ENCODE measurements at places on chromosomes 5 and 9. TPM values are rescaled to one million over a fixed set of nuclear protein-coding genes. Genes with fewer than 3 reads are reported as not detected.

TMOD1 gene
- total RNA-seq = 118 TPM

FAXDC2 gene
- 22.1 TPM for total RNA-seq

SPEF2 gene
- total RNA-seq = 2.0 TPM

OXCT1 gene
- total RNA-seq = 32.8 TPM

IFNB1 gene
- total RNA-seq = not detected

FIBCD1 gene
- total RNA-seq = 4.6 TPM

BTNL3 gene
- total RNA-seq = not detected

FOXD4L4 gene
- not detected for total RNA-seq

NREP gene
- total RNA-seq = 22.9 TPM

- H3K27me3 ChIP-seq = no peaks in the 10 kb centered on the region
- DNase-seq = no peak
- no peaks in the 10 kb centered on the region for H3K36me3 ChIP-seq
- H3K4me1 ChIP-seq = no peaks in the 10 kb centered on the region
Measured at GRCh38 chr5:154166901-154167791, 23.4 kb upstream of the GALNT10 start.

GRCh38 chr9:87193925-87194868 lies 246.9 kb upstream of the GAS1 start:
- no peak for DNase-seq
- no peaks in the 10 kb centered on the region for H3K36me3 ChIP-seq
- H3K4me3 ChIP-seq = no peak overlapping the region
- no peak overlapping the region for H3K27ac ChIP-seq
- H3K27me3 ChIP-seq = no peaks in the 10 kb centered on the region
- no peaks in the 10 kb centered on the region for H3K4me1 ChIP-seq

GRCh38 chr9:106954558-106954957 lies 91.6 kb downstream of the ZNF462 start:
- no peaks in the 10 kb centered on the region for H3K36me3 ChIP-seq
- H3K27me3 ChIP-seq = no peaks in the 10 kb centered on the region
- H3K27ac ChIP-seq = no peak overlapping the region
- no peaks in the 10 kb centered on the region for H3K4me1 ChIP-seq
- no peak overlapping the region for H3K4me3 ChIP-seq
- no peak for DNase-seq

GRCh38 chr5:34639852-34640626 lies 16.1 kb upstream of the RAI14 start:
- H3K27me3 ChIP-seq = no peaks in the 10 kb centered on the region
- H3K36me3 ChIP-seq = no peaks in the 10 kb centered on the region
- H3K4me3 ChIP-seq = no peak overlapping the region
- no peak for DNase-seq

DNA sequence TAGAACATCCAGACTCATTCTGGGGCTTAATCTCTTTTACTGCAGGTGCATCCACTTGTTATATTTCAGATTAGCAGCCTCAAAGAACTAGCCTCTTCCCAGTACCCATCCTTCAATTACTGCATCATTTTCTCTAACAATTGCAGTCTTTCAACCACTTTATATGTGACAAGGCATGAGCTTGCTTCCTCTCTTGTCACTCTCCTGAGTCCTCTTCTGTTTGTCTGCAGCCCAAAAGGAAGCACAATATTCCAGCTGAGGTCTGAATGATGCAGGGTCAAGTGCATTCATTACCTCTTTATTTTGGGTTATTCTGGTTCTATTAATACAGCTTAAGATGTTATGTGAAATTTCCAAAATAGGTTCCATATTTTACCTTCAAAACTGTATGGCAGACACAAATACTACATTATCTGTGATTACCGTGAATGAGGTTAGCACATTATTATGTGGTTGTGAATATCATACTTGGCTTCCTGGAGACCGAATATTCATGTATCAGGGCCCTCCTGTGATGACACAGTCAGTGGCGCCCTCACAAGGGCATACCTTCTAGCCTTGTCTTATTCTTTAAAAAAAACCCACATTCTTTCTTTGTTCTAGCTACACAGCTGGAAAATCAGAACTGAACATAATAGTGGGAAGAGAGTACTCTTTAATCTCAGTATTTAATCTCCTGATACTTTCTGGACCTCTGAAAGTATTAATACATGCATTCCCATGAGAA lies 323.8 kb downstream of the PDE4D start:
- no peaks in the 10 kb centered on the region for H3K36me3 ChIP-seq
- no peak overlapping the region for H3K27ac ChIP-seq
- no peak overlapping the region for H3K4me3 ChIP-seq
- no peaks in the 10 kb centered on the region for H3K27me3 ChIP-seq
- H3K4me1 ChIP-seq = no peaks in the 10 kb centered on the region

DNA sequence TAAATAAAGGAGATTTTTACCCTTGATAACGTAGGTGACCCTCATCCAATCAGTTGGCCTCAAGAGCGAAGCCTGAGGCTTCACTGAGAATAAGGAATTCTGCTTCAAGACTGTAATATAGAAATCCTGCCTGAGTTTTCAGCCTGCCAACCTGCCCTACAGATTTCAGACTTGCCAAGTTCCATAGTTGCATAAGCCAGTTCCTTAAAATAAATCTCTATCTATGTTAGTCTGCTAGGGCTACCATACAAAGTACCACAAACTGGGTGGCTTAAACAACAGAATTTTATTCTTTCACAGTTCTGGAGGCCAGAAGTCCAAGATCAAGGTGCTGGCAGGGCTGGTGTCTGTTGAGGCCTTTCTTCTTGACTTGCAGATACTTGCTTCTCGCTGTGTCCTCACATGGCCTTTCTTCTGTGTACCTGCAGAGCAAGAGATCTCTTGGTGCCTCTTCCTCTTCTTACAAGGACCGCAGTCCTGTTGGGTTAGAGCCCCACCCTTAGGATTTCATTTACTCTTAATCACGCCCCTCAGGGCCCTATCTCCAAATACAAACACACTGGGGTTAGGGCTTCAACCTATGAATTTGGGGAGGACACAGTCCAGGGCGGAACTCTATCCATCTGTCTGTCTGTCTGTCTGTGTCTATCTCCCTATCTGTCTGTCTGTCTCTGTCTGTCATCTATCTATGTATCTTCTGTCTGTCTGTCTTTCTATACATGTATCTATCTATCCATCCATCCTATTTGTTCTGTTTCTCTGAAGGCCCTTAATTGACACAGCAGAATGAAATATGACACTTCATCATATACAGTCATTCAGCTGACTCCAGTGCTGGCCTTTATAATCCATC lies 17.0 kb upstream of the CMBL start:
- peak overlapping the region; percentile 19 for H3K27ac ChIP-seq
- no peaks in the 10 kb centered on the region for H3K36me3 ChIP-seq
- no peak overlapping the region for H3K4me3 ChIP-seq
- H3K27me3 ChIP-seq = no peaks in the 10 kb centered on the region
- DNase-seq = peak; percentile 42

DNA sequence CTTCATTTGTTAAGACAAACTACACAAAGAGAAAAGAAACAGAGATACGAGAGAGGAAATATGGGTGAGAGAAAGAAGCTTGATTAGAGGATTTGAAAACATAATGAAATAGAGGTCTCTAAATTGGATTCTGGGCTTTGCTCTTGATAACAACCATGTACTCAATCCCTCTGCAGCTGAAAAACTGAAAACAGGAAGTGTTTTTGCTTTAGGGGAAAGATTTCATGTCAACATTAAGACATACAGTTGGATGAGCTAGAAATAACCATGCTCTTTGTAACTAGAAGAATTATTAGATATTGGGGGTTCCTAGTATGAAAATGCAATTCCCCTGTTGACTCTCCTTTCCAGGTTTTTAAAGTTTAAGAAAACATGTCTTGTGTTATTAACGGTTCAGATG lies 21.9 kb downstream of the CRHBP start:
- H3K4me3 ChIP-seq = no peak overlapping the region
- H3K36me3 ChIP-seq = no peaks in the 10 kb centered on the region
- H3K4me1 ChIP-seq = no peaks in the 10 kb centered on the region
- no peak overlapping the region for H3K27ac ChIP-seq

- peaks cover 45% of the 10 kb centered on the region for H3K4me1 ChIP-seq
- DNase-seq = peak; percentile 83
- H3K36me3 ChIP-seq = no peaks in the 10 kb centered on the region
- peak overlapping the region; percentile 87 for H3K4me3 ChIP-seq
- no peaks in the 10 kb centered on the region for H3K27me3 ChIP-seq
Measured at GRCh38 chr5:10761933-10762775, 1.1 kb upstream of the DAP start.

DNA sequence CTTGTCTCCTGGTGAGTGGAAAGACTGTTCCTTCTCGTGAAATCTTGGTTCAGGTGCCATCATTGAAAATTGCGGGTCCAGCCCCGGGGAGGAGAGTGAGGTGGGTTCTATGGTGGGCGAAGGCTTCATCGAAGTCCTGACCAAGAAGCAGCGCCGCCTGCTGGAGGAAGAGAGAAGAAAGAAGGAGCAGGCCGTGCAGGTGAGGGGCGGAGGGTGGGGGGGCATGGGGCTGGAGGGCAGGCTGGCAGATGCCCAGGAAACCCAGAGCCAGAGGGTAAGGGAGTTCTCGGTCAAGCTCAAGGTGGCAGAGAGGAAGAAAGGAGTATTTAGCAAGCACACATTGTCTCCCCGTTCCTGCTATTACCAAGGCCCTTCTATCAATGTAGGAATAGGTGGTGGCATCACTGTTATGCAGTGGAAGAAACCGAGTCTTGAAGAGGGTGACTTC lies 24.3 kb upstream of the POMT1 start:
- H3K4me1 ChIP-seq = peaks cover 34% of the 10 kb centered on the region
- H3K4me3 ChIP-seq = no peak overlapping the region
- no peak for DNase-seq
- H3K27ac ChIP-seq = peak overlapping the region; percentile 61
- no peaks in the 10 kb centered on the region for H3K27me3 ChIP-seq
- peaks cover 97% of the 10 kb centered on the region for H3K36me3 ChIP-seq

DNA sequence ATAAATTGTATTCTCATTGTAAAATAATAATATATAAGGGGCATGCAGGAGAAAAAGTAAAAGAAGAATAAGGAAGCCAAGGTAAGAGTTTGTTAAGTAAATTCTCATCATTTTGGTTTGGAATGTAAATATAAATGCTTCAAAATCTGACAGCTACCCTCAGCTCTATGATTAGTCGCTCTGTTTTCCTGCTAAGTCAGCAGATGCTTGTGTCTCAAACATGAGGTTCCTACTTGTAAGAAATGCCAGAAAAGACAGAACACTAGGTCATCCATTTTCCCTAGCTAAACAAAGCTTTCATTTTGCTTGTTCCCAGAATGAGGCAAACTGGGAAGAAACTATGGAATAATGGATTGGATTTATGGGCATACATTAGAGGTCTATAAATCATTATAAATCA lies 293.1 kb downstream of the DMRTA1 start:
- H3K27me3 ChIP-seq = no peaks in the 10 kb centered on the region
- H3K4me1 ChIP-seq = no peaks in the 10 kb centered on the region
- H3K36me3 ChIP-seq = no peaks in the 10 kb centered on the region
- no peak for DNase-seq
- H3K4me3 ChIP-seq = no peak overlapping the region
- H3K27ac ChIP-seq = no peak overlapping the region

DNA sequence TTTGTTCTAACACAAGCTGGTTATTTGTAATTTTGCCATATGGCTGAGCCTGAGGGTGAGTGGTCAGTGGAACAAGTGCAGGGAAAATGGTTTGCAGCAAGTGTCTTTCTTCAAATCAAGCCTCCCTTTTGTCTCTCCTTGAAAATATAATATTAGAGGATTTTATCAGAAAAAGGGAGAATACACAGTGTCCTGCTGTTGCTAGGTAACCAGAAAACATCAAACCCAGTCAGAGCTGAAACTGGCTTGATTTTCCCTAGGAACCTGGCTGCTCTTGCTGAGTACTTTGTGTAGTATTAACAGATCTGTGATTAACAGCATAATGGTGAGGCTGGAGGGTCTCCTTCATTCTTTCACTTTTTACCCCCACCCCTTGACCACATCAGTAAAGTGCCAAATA lies 314.0 kb downstream of the ARHGEF28 start:
- no peak overlapping the region for H3K4me3 ChIP-seq
- no peak for DNase-seq
- no peaks in the 10 kb centered on the region for H3K36me3 ChIP-seq
- H3K27me3 ChIP-seq = no peaks in the 10 kb centered on the region
- H3K27ac ChIP-seq = no peak overlapping the region

DNA sequence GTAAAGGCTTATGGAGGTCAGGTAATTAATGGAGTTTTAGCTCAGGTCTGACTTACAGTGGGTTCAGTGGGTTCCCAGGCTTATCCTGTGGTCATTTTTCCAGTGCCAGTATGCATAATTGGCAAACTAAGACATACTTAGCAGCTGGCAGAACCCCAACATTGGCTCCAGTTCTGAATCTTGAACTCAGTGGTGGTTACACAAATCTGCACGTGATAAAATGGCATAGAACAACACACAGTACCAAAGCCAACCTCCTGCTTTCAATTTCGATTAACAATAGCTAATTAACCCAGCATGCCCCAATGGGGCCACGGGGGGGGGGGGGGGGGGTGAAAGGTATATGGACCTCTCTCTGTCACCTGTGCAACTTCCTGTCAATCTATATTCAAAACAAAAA lies 19.0 kb upstream of the BARX1 start:
- H3K4me1 ChIP-seq = no peaks in the 10 kb centered on the region
- no peaks in the 10 kb centered on the region for H3K36me3 ChIP-seq
- no peak for DNase-seq
- H3K27me3 ChIP-seq = no peaks in the 10 kb centered on the region
- no peak overlapping the region for H3K4me3 ChIP-seq
- H3K27ac ChIP-seq = no peak overlapping the region

DNA sequence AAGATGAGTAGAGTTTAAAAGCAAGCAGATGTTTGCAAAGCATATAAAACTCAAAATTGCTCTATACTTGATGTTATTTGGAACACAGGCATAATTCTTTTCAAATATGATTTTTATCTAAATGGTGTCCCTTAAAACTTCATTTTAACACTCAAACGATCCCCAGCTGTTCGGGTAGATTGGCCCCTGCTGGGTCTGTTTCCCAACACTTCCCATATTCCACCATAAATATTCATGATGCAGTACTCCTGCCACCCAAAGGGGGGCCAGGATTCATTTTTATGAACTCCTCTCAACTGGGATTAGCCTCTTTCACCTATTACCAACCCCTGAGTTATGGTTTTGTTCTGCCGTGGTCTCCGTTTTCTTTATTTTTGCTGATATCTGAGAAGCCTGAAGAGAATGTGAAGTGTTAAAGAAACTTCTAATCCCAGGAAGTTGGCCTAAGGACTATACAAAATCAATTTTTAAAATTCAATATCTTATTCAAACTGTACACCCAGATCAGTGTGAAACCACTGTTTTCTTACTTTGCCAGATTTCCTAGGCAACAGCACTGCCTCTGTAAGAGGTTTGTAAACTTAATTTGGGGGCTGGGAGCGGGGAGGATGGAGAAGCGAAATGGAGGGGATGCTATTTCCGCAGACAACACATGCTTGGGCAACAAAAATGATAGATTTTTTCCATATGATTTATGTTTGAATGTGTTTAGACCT lies 384.1 kb downstream of the DMRT2 start:
- H3K36me3 ChIP-seq = no peaks in the 10 kb centered on the region
- no peaks in the 10 kb centered on the region for H3K27me3 ChIP-seq
- no peak for DNase-seq
- H3K27ac ChIP-seq = no peak overlapping the region
- H3K4me3 ChIP-seq = no peak overlapping the region

All from right atrium auricular region (tissue), 2 donors.